Activated naive CD4-positive, alpha-beta T cell (primary cell): ENCODE measurements at places on chromosomes 5 and 9.
A peak's percentile ranks its signal among the peaks of the same experiment; 100 is the strongest.

DNA sequence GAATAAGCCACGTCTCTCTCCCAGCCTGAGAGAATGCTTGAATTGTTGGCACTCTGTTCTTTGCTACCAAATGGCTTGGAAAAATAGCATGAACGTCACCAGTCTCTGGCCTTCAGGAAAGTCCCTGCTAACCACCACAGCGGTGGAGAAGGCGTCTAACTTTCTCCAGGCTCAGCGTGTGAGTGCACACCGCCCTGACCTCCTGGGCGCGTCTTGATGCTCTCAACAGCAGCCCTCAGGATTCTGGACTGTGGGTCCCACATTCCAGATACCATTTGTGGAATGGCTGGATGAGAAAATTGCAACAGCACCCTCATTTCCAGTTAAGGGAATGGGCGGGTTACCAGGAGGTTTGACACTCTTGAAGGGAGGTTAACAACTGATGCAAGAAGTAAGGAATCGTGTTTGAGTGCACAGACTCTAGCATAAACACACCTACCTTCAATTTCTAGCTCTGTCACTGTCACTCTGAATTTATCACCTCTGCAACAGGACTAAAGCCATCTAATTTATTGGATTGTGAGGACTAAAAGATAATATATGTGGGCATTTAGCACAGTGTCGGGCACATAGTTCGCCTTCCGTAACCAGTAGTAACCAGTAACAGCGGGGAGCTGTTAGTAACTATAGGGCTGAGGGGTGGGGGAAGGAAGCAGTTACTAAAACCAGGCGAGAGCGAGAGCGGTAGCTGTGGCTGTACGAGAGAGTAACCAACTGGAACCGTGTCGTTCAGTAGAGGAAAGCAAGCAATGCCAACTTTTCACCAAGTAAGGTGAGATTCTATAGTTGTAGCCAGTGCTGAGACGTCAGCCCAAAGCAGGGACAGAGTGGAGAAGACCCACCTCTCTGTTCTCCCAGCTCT lies 807 bp upstream of the PLGRKT start:
- DNase-seq, result no peak

DNA sequence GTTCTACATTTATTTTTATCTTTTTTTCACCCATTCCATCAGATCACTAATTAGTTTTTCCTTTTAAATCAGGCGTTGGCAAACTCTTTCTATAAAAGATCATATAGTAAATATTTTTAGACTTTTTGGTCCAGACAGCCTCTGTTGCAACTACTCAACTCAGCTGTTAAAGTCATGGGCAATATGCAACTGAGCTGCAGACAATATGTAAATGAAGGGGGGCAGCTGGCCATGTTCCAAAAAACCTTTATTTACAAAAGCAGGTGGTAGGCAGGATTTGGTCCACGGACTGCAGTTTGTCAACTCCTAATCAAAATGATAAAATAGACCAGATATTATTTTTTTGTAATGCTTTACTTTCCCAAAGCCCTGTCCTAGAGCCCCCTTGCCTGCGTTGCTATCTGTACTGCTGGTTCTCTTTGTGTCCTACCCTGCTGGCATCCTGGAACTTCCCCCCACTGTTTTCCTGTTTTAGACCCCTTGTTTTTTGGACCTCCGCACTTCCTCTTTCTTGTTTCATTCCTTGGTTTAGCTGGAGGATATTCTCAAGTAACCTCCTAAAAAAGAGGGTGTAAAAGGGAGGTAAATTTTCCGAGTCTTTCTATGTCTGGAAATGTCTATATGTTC lies 24.7 kb upstream of the TNFSF8 start:
- DNase-seq, result no peak

DNA sequence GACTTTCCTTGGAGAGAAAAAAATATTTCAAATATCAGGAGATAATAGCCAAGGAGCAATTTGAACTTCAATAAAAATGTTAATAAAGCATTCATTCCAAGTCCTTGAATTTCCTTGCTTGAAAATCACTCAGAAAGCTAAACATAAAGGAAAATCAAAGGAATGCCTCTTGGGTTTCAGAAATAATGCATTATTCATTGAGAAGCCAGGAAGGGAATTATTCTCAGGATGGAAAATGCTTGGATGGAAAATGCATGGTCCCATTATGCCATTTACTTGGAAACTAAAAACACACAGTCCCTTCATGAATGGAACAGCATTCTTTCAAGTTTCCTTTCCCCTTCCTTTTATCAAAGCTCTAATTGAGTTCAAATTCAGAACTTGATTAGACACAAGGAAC lies 160.9 kb downstream of the LPAR1 start:
- DNase-seq, result no peak

GRCh38 chr5:134026521-134027287 lies 21.9 kb upstream of the VDAC1 start:
- peak; percentile 8 for DNase-seq

- no peak for DNase-seq
Observed at GRCh38 chr5:108747774-108748400, at the start of gene FER. FER (plus strand) TSS chr5:108747897; CDS start chr5:108798183, 50,286 bp downstream.

GRCh38 chr5:125750861-125751186 lies 672.4 kb upstream of the GRAMD2B start:
- no peak for DNase-seq

- DNase-seq, result no peak
Observed at GRCh38 chr5:67612961-67613360, 416.4 kb upstream of the CD180 start.
